ENCODE measurements at places on chromosomes 4 and X. TPM values are rescaled to one million over a fixed set of nuclear protein-coding genes. Genes with fewer than 3 reads are reported as not detected.

DNA sequence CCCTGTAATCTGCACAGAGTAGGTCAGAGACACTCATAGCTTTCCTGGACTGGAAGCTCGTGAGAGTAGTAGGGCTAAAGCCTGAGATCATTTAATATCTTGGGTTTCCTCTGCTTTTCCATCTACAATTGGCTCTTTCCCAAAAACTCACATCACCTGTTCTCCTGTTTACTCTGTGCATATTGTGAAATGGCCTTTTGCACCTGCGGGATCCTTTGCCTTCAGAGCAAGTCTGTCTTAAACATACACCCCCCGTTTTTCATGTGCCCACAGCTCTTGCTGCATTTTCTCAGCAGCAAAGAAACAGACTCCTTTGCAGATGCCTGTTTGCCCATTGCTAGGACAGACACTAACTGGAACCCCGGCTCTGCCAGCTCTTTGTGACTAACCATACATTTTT, 608.3 kb upstream of the PCDH10 start:
- no peak for DNase-seq

GRCh38 chr4:4637710-4638109, 95.9 kb upstream of the STX18 start:
- no peak for DNase-seq

GRCh38 chrX:13955095-13955647, 74.5 kb downstream of the GEMIN8 start:
- DNase-seq, result no peak

DNA sequence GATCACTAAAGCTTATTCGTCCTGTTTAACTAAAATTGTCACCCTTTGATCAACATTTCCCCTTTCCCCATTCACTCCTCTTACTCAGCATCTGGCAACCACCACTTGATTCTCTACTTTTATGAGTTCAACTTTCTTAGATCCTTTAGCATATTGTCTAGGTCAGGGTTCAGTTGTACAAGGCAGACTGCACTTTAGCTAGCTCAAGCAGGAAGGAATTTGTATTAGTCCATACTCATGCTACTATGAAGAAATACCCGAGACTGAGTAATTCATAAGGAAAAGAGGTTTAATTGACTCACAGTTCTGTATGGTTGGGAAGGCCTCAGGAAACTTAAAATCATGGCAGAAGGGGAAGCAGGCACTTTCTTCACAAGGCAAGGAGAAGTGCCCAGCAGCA, 44.3 kb downstream of the TASL start:
- DNase-seq, result no peak

NXF2B gene
- total RNA-seq, result not detected

GRCh38 chr4:139664442-139664841, 1.2 kb upstream of the MGST2 start:
- DNase-seq, result no peak

- no peak for DNase-seq
Measured at GRCh38 chrX:49761481-49761880, 65.7 kb upstream of the PAGE1 start.

GRCh38 chr4:1766106-1767060, 26.7 kb upstream of the FGFR3 start:
- DNase-seq, result no peak

SHISA3 gene
- 0.80 TPM for total RNA-seq

DNA sequence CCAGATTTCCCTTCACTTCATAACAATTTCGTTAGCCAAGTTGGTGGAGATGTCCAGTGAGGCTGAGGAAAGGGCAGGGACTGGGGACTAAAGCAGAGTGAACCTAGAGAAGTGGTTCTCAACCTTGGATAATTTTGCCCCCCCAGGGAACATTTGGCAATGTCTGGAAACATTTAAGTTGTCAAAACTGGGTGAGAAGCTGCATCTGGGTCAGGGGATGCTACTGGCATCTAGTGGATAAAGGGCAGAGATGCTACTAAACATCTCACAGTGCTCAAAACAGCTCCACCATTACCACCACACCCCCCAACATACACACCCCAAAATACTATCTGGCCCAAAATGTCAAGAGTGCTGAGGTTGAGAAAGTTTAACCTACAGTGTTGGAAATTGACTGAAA, 32.0 kb upstream of the FGF16 start:
- no peak for DNase-seq

All from activated T-helper 2 cell treated with anti-CD3 and anti-CD28 coated beads, Interferon-gamma antibody, Interleukin-2, Interleukin-4, amounts not matched to agents 10 μg/mL and 5 μg/mL and 100 μg/mL, durations not matched to agents 14 hours and 24 hours and 36 hours (primary cell).